ENCODE measurements at places on chromosomes 7 and 10.

- no peak for DNase-seq
Observed at GRCh38 chr7:142927085-142927745, 6.3 kb downstream of the TRPV5 start.

DNA sequence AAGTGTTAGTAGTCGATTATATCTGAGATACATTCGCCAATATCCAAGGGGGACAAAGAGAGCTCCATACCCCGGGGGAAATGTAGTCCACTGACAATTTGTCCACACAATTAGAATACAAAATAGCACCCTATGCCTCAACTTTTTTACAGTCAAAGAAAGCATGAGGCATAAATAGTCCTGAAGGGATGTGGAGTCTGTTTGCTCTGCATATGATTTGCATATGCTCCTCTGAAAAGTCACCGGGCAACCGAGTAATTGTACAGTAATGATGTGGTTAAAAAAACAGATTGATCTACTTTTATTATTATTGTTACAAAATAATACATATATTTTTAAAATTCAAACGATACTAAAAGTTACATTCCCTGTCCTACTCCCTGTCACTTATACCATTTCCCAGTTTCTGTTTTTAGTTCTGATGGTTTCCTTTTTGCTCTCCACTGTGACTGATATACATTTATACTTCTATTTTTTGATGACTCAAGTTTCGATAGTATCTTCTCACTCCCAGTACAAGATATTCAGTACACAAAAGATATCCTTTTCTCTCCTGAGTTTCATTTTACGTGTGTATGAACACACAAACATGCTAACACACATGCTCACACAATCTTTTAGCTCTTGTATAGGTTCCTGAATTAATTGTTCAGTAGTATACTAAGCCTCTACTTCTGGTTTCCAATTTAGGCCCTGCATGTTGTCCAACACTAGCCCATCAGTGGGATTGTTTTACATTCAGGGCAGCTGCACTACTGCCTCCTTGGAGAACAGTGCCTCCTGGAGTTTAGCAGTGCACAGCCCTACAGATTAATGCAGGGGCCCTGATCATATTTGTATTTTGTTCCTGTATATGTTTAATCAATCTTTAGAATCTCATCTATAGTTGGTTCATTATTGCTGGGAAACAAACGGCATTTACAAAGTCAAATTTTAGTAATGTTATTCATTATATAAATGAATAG lies 130.9 kb downstream of the TES start:
- DNase-seq: no peak

DNA sequence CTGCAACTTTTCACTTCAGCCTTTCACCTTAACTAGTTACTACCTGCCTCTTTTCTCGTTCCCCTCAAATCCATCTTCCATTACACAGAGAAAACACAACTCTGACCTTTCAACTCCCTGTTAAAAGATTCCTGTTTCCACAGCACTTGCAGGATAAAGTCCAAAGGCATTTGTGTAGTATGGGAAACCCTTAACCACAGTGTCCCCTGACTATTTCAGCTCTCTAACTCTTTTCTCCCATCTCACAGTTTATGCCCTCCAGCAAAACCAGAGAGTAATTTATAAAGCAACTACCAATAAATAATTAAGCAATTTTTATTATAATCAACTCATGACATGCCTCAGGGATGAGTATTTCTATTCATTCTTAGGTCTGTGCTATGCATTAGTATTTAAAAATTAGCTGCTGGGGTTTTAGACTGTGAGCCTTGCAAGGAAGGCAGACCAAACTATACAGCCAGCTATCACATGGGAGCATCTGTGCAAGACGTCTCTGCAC lies 51.0 kb downstream of the COL1A2 start:
- DNase-seq: no peak

GRCh38 chr7:31443457-31443856 lies 70.4 kb upstream of the ITPRID1 start:
- DNase-seq: peak; percentile 61

GRCh38 chr7:103129702-103130549 lies 19.0 kb downstream of the NAPEPLD start:
- no peak for DNase-seq

GRCh38 chr10:127089446-127089845 lies 106.9 kb downstream of the INSYN2A start:
- DNase-seq: no peak

DNA sequence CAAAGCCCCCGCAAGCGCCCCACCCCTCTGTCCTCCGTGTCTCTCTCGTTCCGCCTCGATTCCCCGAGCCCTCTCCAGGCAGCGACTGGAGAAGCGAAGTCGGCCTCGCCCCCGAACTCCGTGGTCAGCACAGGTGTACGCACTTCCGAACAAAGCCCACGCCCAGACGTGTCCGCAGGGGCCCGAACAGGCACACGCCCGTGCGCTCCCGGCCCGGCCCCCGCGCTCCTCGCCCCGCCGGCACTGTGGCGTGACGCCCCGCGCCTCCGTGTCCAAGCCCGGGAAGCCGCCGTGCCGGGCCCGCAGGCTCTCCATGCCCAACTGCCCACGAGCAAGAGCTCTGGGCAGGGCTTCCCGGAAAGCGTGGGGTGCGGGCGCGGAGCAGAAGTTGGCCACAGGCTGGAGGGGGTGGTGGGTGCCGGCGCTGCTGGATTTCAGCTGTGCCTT lies 662 bp downstream of the NRCAM start:
- DNase-seq: no peak

GRCh38 chr7:28996836-28997235 lies 38.7 kb upstream of the TRIL start:
- no peak for DNase-seq

DNA sequence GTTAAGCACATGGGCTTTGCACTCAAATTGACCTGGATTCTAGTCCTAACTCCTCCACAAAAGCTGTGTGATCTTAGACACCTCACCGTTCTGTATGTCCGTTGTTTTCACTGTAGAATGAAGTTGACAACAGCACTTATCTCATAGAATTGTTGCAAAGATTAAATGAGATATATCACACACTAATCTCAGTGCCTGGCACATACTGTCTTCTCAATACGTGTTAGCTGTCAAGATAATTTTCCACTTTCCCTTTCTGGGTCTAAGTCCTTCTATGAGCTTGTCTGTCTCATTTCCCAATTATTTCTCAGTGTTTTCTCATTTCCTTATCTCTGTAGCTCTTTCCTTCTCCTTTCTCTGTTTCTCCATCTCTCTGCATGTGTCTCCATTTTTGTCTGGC lies 296.6 kb downstream of the KCNMA1 start:
- DNase-seq: no peak

DNA sequence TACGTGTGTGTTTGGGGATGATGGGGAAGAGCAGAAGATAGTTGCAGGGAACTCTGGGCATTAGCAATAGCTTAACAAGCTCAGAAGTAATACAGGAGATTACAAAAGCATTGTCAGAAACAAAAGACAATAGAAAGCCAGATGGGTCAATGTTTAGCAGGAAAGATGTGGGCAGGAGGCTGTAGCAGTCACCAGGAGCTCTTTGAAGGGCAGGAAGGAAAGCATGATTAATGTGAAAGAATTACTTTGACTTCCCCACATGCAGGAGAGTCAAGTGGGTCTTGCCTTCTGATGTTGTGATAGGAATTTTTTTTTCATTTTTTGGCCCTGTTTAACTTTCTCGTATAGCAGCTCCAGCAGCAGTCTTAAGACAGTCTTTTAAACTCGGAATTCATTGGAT lies 6.0 kb upstream of the SMNDC1 start:
- DNase-seq: no peak

GRCh38 chr7:98565103-98565502 lies 52.0 kb upstream of the NPTX2 start:
- DNase-seq: no peak

DNA sequence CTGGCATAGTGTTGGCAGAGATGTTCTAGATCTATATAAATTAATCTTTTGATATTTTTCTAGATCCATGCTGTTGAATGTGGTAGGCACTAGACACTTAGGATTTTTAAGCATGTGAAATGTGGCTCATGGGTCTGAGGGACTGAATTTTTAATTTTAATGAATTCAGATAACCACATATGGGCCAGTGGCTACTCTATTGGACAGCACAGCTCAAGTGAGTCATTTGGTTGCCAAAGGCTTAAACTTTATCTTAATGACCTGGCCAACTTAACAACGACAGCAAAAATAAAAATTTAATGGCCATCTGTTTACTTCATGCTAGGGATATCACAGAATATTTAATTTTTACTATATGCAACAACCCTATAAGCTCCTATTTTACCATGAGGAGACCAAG lies 61.4 kb downstream of the CDK14 start:
- DNase-seq: no peak

GRCh38 chr10:103696411-103697145 lies 158.8 kb downstream of the SH3PXD2A start:
- DNase-seq: peak; percentile 93
